Smooth muscle cell of bladder (primary cell): ENCODE measurements at places on chromosomes 13 and 19. TPM values are rescaled to one million over a fixed set of nuclear protein-coding genes. Genes with fewer than 3 reads are reported as not detected.

GFY gene
- not detected in 2 replicates for total RNA-seq

DKKL1 gene
- total RNA-seq: 0.14 TPM in 1 of 2 replicates, not detected in the other

ELANE gene
- 0.46 and 0.85 TPM in 2 replicates for total RNA-seq

USHBP1 gene
- not detected in 2 replicates for total RNA-seq

SIGLEC5 gene
- not detected in 2 replicates for total RNA-seq

CCL25 gene
- not detected in 2 replicates for total RNA-seq

SIGLEC8 gene
- not detected in 2 replicates for total RNA-seq

EID2B gene
- total RNA-seq: 2.6 and 4.4 TPM in 2 replicates

ZNF841 gene
- total RNA-seq: 21.4 and 24.2 TPM in 2 replicates

ZNF439 gene
- total RNA-seq: 5.8 and 6.0 TPM in 2 replicates

COMMD6 gene
- total RNA-seq: 68.4 and 76.5 TPM in 2 replicates

HDGFL2 gene
- 61.4 and 61.9 TPM in 2 replicates for total RNA-seq

ZNF581 gene
- total RNA-seq: 23.9 and 25.7 TPM in 2 replicates

FGF9 gene
- 3.8 and 9.7 TPM in 2 replicates for total RNA-seq

NLRP9 gene
- not detected in 2 replicates for total RNA-seq

MADCAM1 gene
- total RNA-seq: 0.14 and 0.28 TPM in 2 replicates

CHAF1A gene
- total RNA-seq: 3.4 and 4.3 TPM in 2 replicates

RYR1 gene
- total RNA-seq: under 0.01 TPM in 2 replicates

NALCN gene
- total RNA-seq: 5.1 and 11.6 TPM in 2 replicates

CEACAM7 gene
- not detected in 2 replicates for total RNA-seq

ZNF865 gene
- 0.43 and 0.55 TPM in 2 replicates for total RNA-seq

NPHS1 gene
- total RNA-seq: not detected in 2 replicates

MIR17HG gene
- 3.8 and 4.2 TPM in 2 replicates for total RNA-seq

DACT3 gene
- 2.4 and 4.0 TPM in 2 replicates for total RNA-seq

LILRB5 gene
- total RNA-seq: not detected in 2 replicates

QPCTL gene
- total RNA-seq: 17.2 and 19.1 TPM in 2 replicates

PIAS4 gene
- 20.1 and 25.1 TPM in 2 replicates for total RNA-seq

PSG4 gene
- not detected in 2 replicates for total RNA-seq

KCTD12 gene
- 14.6 and 38.7 TPM in 2 replicates for total RNA-seq

PRR19 gene
- total RNA-seq: 0.09 and 0.14 TPM in 2 replicates

LIM2 gene
- not detected in 2 replicates for total RNA-seq

SPIB gene
- not detected in 2 replicates for total RNA-seq

MCEMP1 gene
- not detected in 2 replicates for total RNA-seq

DEDD2 gene
- 13.2 and 13.7 TPM in 2 replicates for total RNA-seq
